Epithelial cell of proximal tubule (primary cell): ENCODE measurements at places on chromosomes 6 and 20. TPM values are rescaled to one million over a fixed set of nuclear protein-coding genes. Genes with fewer than 3 reads are reported as not detected.

- DNase-seq = no peak
Observed at GRCh38 chr20:47561180-47561579, 59.5 kb downstream of the NCOA3 start.

GRCh38 chr6:129638055-129638684, 71.8 kb downstream of the ARHGAP18 start:
- no peak for DNase-seq

- no peak for DNase-seq
Observed at GRCh38 chr6:100614933-100615332, 150.2 kb upstream of the SIM1 start.

DNA sequence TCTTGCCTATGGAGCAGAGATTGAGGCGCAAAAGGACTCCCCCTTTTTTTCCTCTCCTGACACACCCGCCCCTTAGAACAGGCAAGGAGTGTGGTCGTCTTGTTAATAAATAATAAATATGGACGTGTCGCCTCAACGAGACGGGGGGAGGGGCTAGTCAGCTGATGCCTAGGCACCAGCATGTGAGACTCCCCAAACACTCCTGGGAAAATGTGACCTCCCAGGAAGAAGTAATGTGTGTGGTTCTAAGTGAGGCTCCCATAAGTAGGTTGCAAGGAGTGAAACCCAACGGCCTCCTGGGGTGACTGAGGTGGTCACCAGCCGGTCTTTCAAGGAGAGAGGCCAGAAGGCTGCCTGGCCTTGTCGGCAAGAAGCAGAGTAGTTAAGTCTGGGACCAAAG, 1.1 kb upstream of the FAXC start:
- DNase-seq = no peak

DNA sequence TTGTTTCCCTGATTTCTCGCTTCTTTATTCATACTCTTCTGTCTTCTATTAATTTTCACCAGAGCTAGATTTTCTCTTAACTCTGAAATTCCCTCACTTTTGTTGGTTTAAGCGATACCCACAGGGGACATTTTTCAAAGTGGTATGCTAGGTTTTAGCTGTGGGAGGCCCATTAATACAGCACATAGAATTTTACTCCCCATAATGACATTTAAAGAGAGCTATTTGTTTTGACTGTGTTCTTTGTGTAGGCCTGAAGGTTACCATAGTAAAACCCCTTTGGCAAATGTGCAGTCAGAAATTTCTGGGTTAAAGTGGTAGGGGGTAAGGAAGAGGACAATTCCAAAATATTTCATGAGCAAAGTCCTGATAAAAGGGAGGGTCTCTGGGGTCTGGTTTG, 721.1 kb upstream of the CITED2 start:
- no peak for DNase-seq

GRCh38 chr6:105677671-105678475, 275.0 kb upstream of the PREP start:
- DNase-seq = no peak

GRCh38 chr20:62953839-62954703, 1.6 kb downstream of the SLC17A9 start:
- no peak for DNase-seq

GRCh38 chr6:168394606-168395005, 46.4 kb upstream of the SMOC2 start:
- DNase-seq = no peak

- DNase-seq = no peak
Observed at GRCh38 chr6:111776236-111777221, 96.7 kb downstream of the FYN start.

DNA sequence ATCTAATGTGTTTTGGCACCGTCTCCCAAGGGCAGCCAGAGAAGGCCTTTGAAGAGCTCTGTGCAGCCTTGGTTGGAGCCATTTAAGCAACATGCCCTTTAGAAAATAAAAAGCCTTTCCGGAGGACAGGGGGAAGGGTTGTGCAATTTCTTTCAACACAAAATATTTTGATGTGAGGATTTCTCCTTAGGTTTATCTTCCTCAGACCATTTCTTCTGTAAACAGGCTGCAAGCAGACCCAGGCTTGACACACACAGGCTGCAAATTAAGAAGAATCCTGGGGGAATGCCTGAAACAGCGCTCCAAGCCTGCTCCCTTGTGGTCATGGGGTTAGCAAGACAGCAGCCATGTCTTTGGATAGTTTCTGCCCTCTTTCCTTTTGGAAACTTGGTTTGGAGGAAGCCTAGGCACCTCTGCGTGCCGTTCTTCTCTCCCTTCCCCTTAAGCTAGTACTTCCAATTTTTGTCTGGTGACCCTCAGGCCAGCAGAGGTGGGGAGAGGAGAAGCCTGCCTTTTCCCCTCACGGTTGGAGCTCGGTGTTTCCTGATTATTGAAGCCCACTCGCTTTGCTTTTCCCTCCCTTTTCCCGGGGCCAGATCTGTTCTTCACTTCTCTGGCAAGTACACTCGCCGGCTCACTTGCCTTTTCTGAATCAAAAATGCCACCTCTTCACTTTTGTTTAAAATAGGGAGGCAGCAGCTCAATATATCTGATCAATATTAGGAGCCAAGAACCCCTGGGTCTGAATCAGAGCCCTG, 39.6 kb upstream of the NOX3 start:
- no peak for DNase-seq

GRCh38 chr20:38126146-38126921, 38.7 kb downstream of the TGM2 start:
- no peak for DNase-seq

GRCh38 chr6:152815230-152815872, 64.8 kb downstream of the VIP start:
- DNase-seq = no peak

- no peak for DNase-seq
Observed at GRCh38 chr20:11101243-11101642, 427.4 kb upstream of the JAG1 start.

DNA sequence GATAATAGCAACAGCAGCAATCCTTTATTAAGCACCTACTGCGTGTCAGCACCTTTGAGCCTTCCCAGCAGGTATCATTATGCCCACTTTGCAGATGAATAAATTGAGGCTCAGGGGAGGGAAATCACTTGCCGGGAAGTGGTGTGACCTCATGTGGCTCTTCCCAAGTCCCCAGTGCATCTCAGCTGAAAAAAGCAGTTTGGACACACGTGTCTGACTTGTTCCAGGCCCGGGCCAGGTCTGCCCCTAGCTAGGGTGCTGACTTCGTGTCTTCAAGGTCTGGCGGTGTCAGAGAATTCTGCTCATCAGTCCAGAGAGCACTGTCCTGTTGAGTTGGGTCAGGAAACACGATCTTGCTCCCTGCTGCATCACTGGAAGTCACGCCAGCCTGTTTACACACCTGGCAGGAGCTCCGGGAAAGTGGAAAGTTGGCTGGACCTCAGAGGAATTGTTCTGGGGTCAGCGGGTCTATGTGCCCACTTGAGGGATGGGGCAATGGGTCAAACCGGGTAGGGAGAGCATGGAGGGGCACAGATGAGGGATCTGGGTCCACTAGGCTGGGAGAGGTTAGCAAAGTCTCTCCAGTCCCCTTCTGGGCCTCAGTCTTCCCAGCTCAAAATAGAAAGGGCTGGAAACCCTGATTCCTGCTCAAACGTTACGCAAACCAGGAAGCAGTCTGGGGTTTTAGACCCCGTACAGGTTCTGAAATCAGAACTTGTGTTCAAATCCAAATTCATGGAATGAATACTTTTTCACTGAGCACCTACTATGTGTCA, 10.5 kb downstream of the SLC13A3 start:
- DNase-seq = no peak

DNA sequence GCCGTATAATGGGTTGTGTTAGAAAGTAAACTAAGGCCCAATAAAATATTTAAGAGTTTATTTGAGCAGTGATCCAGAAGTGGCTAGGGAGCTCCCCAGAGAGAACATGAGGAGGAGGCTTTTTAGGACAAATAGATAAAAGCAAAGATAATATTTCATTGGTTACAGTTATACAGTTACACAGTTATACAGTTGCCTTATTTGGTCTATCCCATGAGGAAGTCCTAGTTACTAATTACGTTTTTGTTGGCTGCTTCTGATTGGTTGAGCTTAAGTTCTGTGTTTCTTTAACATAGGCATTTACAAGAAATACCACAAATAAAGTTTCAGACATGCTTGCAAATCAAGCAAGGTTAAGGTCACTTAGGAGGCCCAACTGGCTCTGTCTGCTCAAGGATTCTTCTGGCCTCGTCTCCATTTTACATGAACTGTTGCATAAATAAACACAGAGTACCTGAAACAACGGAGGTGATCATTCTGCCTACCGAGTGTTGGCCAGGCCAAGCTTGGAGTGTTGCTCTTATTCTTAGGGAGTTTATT, 7.0 kb downstream of the UBD start:
- peak; percentile 30 for DNase-seq

- no peak for DNase-seq
Observed at GRCh38 chr6:30954631-30955366, 14.0 kb downstream of the MUCL3 start.

GRCh38 chr6:113825781-113826180, 31.4 kb upstream of the MARCKS start:
- DNase-seq = no peak

GRCh38 chr6:111032484-111033140, 50.8 kb downstream of the RPF2 start:
- DNase-seq = no peak

- no peak for DNase-seq
Observed at GRCh38 chr6:151376440-151376839, 14.9 kb downstream of the ZBTB2 start.

- no peak for DNase-seq
Observed at GRCh38 chr6:13285705-13286104, 42.6 kb downstream of the TBC1D7 start.

DNA sequence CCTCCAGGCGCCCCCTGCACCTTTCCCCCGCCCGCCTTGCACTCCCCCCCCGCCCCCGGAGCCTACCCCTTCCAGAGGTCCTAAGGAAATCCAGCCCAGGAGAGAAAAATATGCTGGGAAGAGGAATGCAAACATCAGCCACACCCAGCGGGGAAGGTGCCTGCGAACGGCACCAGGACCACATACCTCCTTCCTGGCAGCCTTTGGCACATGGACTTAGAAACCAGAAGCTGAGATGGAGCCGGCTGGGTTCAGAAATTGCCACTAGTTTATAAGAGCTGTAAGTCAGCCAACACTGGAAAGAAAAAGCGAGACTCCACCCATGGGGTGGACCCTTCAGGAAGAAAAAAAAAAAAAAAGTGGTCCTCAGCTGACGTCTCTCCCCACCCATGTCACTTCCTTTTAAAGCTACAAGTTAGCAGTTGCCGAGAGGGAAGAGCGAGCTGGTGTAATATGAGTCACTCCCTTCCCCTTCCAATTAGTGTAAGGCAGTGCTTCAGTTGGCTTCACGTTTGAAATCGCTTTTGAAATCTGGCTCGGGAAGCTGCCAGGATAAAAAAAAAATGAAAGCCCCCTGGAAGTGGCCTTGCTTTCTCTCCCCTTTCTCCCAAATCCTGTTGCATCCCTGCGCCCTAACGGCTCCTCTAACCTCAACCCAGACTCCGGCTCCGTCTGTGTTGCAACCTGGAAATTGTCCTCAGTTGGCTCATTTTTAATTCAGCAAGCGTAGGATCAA, at the start of gene AGPAT4:
Gene AGPAT4, minus strand, starts transcription at position 310 of the 736 bp plus-strand sequence. CDS start 41,848 bp downstream, outside the sequence.
- peak; percentile 92 for DNase-seq

- no peak for DNase-seq
Observed at GRCh38 chr20:50578061-50578777, 68.0 kb downstream of the PTPN1 start.

DNA sequence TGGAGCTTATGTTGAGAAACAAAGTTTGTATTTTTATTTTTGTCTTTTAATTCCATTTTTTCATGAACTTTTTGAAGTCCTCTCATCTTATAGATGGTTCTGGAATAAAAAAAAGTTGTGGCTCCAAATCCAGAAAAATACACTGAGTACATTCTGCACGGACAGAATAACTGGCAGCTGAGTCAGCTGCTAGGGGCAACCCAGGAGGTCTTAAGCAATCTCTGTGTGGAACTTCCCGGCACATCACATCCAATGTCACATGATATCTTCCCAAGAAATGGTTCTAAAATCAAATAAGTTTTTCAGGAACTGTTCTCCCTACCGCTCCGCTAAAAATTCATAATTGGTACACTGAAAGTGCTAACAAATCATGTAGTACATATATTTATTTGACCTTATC, 29.8 kb downstream of the SLC13A3 start:
- DNase-seq = peak; percentile 76

DNA sequence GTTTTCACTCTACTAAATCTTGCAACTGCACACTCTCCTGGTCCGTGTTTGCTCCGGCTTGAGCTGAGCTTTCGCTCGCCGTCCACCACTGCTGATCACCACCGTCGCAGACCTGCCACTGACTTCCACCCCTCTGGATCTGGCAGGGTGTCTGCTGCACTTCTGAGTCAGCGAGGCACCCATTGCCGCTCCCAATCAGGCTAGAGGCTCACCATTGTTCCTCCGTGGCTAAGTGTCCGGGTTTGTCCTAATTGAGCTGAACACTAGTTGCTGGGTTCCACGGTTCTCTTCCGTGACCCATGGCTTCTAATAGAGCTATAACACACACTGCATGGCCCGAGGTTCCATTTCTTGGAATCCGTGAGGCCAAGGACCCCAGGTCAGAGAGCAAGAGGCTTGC, 98.6 kb upstream of the GPR6 start:
- no peak for DNase-seq

DNA sequence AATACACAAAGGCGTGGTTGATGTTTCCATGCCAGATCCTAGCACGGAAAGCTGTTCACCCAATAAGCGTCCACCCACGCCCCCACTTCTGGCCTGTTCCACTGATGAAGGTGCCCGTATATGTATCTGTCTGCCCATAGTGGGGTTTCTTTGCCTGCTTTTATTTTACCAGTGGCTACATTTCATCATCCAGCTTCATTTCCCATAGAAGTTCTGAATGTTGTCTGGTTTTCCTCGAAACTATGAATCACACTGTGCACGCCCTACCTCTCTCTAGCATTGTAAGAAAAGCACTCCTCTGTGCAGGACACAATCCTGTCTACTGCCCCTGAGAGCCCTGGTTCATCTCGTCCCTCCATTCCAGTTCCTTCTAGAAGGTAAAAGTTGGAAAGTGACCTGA, 8.8 kb upstream of the CD93 start:
- DNase-seq = no peak

- DNase-seq = no peak
Observed at GRCh38 chr6:130423044-130423443, 57.2 kb downstream of the TMEM200A start.

- DNase-seq = no peak
Observed at GRCh38 chr6:69792292-69792691, 4.5 kb downstream of the LMBRD1 start.

- DNase-seq = no peak
Observed at GRCh38 chr6:150996968-150997367, 131.5 kb downstream of the MTHFD1L start.

- no peak for DNase-seq
Observed at GRCh38 chr6:139143111-139143510, 8.2 kb downstream of the HECA start.

Gene MOXD1
- 28.5 and 47.9 TPM in 2 replicates for total RNA-seq

Gene BTN1A1
- 0.14 TPM in 1 of 2 replicates, not detected in the other for total RNA-seq

Gene MRPL2
- total RNA-seq = 16.9 and 45.4 TPM in 2 replicates

Gene ADGRG6
- total RNA-seq = 35.3 and 45.4 TPM in 2 replicates

Gene PPP1R16B
- not detected in 2 replicates for total RNA-seq

Gene POM121L2
- not detected in 2 replicates for total RNA-seq

Gene ID4
- total RNA-seq = 7.0 and 17.8 TPM in 2 replicates

Gene KCNQ2
- total RNA-seq = 0.14 TPM in 1 of 2 replicates, not detected in the other

Gene CST2
- not detected in 2 replicates for total RNA-seq

Gene POPDC3
- 1.2 and 6.6 TPM in 2 replicates for total RNA-seq

Gene CFB
- total RNA-seq = 0.81 and 2.2 TPM in 2 replicates

Gene MAFB
- total RNA-seq = 0.12 TPM in 1 of 2 replicates, not detected in the other

Gene TMEM170B
- total RNA-seq = 0.92 and 1.2 TPM in 2 replicates

Gene HFE
- 5.1 and 5.3 TPM in 2 replicates for total RNA-seq

Gene ANGPT4
- not detected in 2 replicates for total RNA-seq

Gene VSTM2L
- 2.8 and 4.5 TPM in 2 replicates for total RNA-seq

Gene GSTA3
- total RNA-seq = not detected in 2 replicates

Gene PLEKHG1
- total RNA-seq = 3.8 and 12.1 TPM in 2 replicates

Gene MUCL3
- under 0.01 and 0.07 TPM in 2 replicates for total RNA-seq

Gene FLRT3
- total RNA-seq = 2.8 and 3.3 TPM in 2 replicates
